ENCODE measurements at places on chromosomes 4 and X. TPM values are rescaled to one million over a fixed set of nuclear protein-coding genes. Genes with fewer than 3 reads are reported as not detected.

The MID1 gene
- total RNA-seq: 57.0 TPM

The PAGE4 gene
- total RNA-seq: not detected

The COX7B gene
- 273 TPM for total RNA-seq

The SEC31A gene
- total RNA-seq: 95.5 TPM

The MAGEA1 gene
- total RNA-seq: not detected
